ENCODE measurements at places on chromosomes 2 and 18.
A peak's percentile ranks its signal among the peaks of the same experiment; 100 is the strongest.

GRCh38 chr2:48016225-48017019, 110.1 kb upstream of the FBXO11 start:
- DNase-seq = peak; percentile 18

- DNase-seq = no peak
Observed at GRCh38 chr18:54822872-54823845, 5.1 kb upstream of the RAB27B start.

DNA sequence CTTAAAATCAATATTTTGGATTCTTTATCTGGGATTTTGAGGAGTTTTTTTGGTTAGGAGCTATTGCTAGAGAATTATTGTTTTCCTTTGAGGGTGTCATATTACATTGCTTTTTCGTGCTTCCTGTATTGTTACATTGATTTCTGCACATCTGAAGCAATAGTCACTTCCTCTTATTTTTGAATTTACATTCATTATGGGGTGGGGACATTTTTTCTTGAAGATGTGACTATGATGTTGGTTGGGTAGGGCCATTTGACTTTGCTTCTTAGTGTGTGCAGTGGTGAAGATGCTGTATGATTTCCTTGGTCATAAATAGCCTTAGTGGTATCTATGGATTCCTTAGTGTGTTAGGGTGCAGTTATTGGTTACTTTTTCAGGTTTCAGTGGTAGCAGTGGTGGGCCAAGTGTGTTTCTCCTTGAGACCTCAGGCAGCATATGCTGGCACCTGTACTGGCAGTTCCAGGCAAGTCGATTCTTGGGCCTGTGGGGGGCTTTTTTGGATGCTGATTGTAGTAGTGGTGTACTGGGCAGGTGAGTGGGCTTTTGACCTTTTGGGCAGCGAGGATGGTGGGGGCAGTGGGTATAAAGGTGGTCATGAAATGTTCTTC, 61.8 kb downstream of the ARHGAP25 start:
- peak; percentile 39 for DNase-seq

DNA sequence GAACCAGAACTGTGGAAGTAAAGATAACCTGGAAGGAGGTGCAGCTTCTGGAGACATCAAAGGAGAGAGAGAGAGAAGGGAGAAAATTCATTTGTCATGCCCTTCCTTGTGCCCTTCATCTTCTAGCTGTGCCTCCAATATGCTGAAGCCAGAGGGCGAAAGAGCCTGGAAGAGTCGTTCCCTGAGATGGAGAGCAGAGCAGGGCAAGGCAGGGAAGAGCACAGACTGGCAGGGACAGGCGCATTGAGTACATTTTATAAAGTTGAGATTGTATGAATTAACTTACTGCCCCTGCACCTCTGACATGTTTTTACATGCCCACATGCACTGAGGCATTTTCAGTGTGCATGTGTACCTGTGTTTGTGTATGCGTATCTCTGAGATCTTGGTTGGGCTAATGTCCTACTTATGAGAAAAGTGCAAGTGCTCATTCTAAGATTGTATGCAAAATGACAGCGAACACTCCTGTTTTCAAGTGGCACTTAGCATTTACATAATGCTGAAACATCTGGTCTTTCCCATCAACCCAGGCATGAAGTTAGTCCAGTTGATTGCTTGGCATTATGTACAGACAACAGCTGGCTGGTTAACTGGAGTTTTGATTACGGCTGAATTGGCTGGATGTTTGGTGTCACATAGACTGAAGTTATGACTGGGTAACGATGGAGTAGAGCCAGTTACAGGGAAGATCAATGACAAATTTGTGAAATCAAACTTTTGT, 23.7 kb upstream of the MMADHC start:
- DNase-seq = no peak

DNA sequence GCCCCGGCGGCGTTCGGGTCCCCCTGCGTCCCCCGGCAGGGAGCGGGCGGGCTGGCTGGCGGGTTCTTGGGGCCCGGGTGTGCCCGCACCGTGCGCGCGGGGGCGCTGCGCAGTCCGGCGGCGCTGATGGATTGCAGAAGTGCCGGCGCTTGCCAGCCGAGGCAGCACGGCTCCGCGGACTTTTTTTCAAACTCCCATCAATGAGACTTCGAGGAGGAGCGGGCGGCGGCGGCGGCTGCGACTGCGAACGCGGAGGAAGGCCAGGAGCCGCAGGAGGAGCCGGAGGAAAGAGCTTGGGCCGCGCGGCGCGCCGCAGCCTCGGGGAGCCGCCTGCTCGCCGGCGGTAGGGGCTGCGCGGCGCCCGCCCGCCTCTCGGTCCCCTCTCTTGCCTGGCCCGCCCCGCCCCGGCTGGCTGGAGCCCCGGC, at the start of gene GLI2:
GLI2 (plus strand) TSS at position 123 of the 425 bp plus-strand sequence. CDS start 61,453 bp downstream, outside the sequence.
- DNase-seq = no peak

- no peak for DNase-seq
Observed at GRCh38 chr2:163248376-163249253, 410.0 kb upstream of the KCNH7 start.

DNA sequence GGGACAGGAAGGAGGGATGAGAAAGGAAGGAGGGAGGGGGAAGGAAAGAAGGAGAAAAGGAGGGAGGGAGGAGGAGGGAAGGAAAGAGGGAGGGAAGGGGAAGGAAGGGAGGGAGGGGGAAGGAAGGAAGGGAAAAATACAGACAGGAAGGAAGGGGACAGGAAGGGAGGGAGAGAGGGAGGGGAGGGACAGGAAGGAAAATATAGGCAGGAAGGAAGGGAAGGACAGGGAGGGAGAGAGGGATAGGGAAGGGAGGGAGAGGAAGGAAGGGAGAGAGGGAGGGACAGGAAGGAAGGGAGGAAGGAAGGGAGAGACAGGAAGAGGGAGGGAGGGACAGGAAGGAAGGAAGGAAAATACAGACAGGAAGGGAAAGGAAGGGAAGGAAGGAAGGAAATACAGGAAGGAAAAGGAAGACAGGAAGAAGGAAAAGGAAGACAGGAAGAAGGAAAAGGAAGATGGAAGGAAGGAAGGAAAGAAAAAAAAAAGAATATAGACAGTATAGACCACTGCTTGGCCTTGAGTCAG, 63.6 kb downstream of the FEZ2 start:
- DNase-seq = no peak

DNA sequence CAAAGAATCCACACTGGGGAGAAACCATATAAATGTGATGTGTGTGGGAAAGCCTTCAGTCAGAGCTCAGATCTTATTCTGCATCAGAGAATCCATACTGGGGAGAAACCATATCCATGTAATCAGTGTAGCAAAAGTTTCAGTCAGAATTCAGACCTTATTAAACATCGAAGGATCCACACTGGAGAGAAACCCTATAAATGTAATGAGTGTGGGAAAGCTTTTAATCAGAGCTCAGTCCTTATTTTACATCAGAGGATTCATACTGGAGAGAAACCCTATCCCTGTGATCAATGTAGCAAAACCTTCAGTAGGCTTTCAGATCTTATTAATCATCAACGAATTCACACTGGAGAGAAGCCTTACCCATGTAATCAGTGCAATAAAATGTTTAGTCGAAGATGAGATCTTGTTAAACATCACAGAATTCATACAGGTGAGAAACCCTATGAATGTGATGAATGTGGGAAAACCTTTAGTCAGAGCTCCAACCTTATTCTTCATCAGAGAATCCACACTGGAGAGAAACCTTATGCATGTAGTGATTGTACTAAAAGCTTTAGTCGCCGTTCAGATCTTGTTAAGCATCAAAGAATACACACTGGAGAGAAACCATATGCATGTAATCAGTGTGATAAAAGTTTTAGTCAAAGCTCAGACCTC, 16.7 kb upstream of the ZSCAN30 start:
- DNase-seq = no peak

GRCh38 chr2:11480406-11480805, 14.4 kb upstream of the E2F6 start:
- no peak for DNase-seq

- peak; percentile 87 for DNase-seq
Observed at GRCh38 chr2:233331536-233331935, 22.8 kb upstream of the DGKD start.

DNA sequence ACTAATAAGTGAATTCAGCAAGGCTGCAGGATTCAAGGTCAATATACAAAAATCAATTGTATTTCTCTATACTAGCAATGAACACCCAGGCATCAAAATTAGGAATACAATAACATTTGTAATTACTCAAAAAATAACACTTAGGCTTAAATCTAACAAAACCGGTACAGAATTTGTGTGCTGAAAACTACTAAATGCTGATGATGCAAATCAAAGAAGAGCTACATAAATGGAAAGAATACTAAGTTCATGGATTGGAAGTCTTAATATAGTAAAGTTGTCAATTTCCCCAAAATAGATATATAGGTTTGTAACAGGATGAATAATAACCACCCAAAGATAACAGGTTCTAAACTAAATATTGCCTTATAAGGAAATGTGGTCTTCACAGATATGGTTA, 286.5 kb downstream of the ALK start:
- DNase-seq = no peak

All from CD4-positive, alpha-beta T cell treated with Interleukin-10 for 1 hour (primary cell).